ENCODE measurements at places on chromosomes 2 and 18.

- DNase-seq: peak; percentile 3
These were observed 124.8 kb downstream of the TTC32 start for GRCh38 chr2:19776941-19777514.

DNA sequence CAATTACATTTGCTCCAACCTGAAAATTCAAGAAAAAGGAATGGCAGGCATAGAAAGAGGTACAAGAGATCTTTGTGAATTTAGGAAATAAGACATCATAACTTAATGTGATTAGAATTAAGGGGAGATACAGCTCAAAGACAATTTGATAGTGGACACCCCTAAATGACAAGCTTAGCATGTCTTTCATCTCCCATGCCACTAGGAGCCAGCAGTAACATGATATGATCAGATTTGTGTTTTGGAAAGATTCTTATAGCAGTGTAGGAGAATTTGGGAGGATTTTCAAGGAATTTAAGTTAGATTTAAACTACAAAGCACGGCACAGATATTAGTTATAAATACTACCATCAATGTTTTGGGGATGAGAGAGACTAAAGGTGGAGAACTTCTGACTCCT is 340.8 kb downstream of the RDH14 start:
- DNase-seq: no peak

- DNase-seq: peak; percentile 29
These were observed at the start of gene ICOS for GRCh38 chr2:203936535-203936934. Gene ICOS (plus strand): TSS chr2:203936763. CDS start chr2:203936815, 52 bp downstream.

DNA sequence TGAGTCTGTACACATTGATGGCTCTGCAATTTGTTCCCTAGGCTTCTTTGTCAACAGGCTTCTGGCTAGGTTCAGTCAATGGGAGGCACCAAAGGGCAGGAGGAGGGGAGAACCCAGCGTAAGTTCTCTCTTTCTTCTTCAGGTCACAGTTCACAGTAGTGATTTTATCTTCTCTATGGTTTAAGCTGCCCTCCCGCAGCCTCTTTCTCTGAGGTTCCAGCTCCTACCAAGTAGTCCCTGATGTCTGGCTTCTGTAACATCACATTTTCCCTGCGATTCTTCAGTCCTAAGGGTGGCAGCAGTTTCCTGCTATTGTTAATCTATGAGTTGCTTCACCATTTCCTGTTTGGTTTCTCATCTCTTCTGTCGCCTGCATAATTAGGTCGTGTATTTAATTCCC is 107.4 kb downstream of the CPO start:
- DNase-seq: peak; percentile 83
